ENCODE measurements at places on chromosomes 7 and 10.

DNA sequence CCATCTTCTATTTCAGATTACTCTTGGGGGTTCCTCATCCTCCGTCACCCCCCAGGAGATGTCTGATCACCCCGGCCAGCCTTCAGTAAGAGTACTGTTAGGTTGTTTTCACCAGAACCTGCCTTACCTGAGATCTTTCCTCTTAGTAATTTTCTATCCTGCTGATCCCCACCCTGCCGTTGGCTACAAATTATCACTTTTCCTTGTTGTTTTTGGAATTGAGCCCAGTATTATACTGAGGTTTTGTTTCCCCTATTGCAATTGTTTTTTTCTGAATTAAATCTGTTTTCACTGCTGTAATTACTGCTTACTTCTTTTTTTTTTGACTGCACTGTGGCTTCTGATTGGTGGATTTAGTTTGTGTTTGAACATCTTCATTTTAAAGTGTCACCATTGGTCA is 14.7 kb downstream of the SPAM1 start:
- no peak for DNase-seq

DNA sequence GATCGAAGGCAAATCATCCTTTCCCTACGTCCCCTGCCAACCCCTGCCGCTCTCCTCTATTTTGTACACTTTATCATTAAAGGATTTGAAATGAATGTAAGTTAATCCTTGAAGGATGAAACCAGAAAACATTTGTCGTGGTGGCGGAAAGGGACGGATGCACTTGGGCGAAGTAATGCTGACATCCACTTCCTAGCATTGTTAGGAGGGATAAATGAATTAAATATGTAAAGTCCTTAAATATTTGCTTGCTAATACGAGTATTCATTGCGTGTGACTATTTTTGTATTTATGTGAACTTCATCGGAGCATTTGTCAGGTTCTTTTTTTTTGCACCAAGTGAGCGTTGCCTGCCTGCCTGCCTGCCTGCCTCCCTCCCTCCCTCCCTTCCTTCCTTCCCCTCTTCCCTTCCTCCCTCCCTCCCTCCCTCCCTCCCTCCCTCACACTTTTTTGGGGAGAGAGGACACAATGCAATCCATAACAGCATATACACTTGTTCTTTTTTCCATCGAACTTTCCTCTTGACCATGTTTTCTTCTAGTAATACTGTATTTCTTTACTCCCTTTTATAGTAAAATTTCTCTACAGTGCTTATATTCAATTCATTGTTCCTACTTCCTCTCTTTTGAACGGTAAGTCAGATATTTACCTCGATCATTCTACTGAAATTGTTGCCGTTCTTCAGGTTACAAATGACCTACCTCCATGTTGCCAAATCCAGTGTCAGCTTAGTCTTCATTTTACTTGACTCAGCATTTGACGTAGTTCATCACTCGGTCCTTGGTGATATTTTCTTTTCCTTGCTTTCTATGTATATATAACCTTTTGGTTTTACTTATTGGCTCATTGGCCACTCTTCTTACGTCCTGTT is 831 bp downstream of the CCDC7 start:
- no peak for DNase-seq

GRCh38 chr10:90741926-90742565 is 115.8 kb downstream of the HTR7 start:
- no peak for DNase-seq

DNA sequence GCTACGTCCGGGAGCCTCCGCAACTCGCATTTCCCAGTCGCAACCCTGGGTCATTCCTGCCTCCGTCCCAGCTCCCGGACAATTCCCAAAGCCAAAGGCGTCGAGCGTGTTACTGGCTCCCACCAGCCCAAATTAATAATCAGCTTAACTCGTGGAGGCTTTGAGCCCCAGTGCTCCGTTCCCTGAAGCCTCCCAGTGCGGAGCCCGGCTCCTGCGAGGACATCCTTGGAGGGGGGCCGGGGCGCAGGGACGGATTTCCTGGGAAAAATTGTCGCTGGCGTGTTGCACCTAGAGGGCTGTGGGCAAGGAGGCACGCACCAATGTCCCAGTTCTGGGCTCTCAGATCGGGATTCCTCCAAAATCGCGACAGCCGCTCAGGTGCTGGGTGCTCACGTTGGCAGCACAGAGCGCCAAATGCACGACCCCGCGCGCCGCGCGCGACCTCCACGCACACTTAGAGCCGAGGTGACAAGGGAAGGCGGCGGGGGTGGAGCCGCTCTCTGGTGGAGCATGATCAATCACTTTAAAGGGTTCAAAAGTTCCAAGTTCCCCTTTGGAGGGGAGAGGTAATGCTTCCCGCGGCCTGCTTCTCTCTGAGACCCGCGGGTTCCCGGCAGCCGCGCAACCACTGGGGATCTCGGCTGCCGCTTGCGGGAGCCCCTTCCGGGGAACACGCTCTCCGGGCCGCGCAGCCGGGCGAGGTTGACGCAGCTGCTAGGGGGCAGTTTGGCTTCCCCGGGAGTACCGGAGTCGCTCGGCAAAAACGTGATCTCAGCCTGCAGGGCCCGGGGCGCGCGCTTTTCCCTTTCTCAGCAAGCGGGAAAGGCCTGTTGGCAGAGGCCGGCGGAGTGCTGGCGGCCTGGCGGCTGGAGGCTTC is 25.5 kb downstream of the SKIDA1 start:
- no peak for DNase-seq

All from DMS153 (cell line).